ENCODE measurements at places on chromosomes 3 and 15.

DNA sequence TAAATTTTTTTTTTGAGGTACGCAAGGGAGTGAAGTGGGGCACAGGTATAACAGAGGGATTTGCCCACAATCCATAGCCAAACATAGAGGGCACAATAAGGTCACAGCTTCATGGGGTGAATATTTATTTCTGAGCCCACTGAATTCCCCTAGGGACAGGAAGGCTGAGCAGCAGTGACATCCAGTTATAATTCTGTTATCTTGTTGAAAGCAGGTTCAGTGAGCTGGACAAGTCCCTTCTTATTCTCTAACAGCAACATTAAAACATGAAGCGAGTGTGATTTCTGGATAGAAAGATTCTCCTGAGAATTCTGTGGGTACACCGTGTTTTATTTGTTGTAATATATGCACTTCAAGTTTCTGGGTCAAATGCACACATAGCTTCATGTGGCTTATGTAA is 538.2 kb downstream of the NAALADL2 start:
- no peak for DNase-seq

GRCh38 chr3:15521573-15521965 is at the start of gene COLQ:
TSS of gene COLQ (minus strand) at chr3:15521706. CDS start at chr3:15521625, 81 bp downstream.
- no peak for DNase-seq

DNA sequence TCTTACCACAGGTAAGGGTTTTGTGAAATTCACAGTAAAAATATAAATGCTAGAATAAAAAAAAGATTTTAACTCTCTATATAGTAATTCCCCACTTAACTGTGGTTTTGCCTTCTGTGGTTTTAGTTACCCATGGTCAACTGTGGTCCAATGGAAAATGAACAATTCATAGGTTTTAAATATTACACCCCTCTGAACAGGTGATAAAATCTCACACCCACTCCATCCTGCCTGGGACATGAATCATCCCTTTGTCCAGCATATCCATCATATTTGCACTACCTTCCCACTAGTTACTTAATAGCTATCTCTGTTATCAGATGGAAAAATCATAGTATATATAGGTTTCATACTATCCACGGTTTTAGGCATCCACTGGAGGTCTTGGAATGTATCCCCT is 49.2 kb downstream of the HDGFL3 start:
- no peak for DNase-seq

DNA sequence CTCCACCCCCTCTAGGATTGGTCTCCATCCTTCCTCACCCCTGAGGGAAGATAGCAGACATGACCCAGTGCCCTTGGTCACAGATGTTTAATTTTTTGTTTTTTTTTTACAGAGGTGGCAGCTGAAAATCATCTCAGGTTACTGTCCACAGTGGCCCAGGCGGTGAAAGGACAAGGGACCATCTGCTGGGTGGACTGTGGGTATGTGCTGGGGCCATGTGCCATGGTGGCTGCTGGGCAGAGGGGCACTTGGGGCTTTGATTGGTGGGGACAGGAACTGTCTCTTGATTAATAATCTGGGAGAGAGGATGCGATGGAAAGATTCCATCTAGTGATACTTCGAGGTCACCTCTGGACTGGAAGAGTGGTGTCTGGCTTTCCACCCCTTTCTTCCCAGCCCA is 25.4 kb downstream of the PDIA5 start:
- no peak for DNase-seq

DNA sequence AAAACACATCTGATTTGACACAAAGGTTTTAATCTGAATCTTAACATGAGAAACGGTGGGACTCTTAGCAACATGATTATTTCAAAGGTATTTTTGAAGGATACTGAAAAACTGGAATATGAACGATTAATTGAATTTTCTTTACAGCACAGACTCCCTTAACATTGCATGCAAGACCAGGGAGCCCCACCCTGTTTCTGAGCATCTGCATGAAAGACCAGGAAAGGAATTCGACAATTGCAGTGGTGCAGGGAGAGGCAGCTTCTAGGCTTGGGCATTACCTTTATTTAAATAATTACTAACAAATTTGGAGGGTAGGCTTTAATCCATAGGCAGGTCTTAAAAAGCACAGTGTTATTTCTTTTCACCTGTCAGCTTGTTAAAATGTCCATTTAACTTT is 240.6 kb upstream of the TOPAZ1 start:
- DNase-seq, result no peak

DNA sequence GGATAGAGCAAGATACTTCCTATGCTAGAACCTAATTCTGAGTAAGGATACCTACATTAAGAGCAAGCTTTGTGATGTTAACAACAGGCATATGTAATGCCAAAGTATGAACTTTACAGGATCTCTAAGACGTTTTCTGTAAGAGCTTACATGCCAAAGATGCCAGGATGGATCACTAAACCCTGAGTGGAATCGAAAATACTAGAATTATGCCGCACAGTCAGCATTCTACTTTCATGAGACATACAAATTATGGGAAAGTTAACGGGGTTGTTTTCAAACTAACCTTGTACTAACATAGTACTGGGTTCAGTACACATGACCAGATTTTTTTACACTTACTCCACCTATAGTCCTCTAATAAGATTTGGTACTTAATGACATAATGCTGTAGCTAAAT is 55.1 kb downstream of the AAGAB start:
- no peak for DNase-seq

All from amygdala (tissue), 56 donors.